Activated naive CD4-positive, alpha-beta T cell treated with anti-CD3 and anti-CD28 coated beads, Interleukin-2, amount 50 U/mL, for 72 hours (primary cell): ENCODE measurements at places on chromosomes 11 and 22. TPM values are rescaled to one million over a fixed set of nuclear protein-coding genes. Genes with fewer than 3 reads are reported as not detected.

DNA sequence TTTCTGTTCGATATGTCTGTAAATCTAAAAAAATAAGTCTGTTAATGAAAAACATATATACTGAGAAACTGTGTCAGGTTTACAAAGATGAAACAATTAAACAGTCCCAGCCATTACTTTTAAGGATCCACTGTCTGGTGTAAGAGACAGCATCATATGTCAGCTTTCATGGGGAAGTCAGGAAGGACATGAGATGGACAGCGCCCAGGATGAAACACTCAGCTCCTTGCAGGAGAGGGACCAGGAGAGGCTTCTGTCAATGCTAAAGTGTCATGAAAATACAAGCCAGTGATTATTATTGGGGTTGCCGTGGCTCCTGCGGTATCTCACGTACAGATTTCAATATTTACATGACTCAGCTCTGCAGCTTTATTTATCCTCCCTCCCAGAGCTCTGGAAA lies 1524.6 kb downstream of the TBC1D22A start:
- DNase-seq, result no peak

Gene OR52H1
- 0.23 TPM for total RNA-seq

GRCh38 chr11:66363805-66364535 lies 7.6 kb downstream of the SLC29A2 start:
- DNase-seq, result peak; percentile 92

Gene OR4C13
- total RNA-seq, result not detected

- no peak for DNase-seq
These were observed 17.4 kb downstream of the SGSM3 start for GRCh38 chr22:40387746-40388145.

Gene SCO2
- total RNA-seq, result 4.8 TPM

Gene CDC45
- total RNA-seq, result 99.7 TPM

DNA sequence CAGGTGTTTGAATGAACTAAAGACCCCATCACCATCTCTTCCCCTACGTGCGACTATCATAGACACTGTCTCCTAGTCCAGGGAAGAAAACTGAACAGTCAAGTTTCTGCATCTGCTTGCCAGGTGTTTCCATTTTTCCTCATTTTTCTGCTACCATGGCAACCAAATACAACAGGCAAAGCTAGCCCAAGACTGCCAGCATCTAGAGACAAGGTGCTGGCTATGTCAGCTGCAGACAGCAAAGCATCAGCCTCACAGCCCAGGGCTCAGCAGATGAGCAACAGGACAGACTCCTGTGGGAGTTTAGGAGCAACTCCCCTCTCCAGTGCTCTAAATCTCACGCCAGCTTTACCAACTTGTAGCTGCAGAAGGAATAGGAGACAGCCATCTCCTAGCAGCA lies 124.3 kb downstream of the C11orf58 start:
- no peak for DNase-seq

DNA sequence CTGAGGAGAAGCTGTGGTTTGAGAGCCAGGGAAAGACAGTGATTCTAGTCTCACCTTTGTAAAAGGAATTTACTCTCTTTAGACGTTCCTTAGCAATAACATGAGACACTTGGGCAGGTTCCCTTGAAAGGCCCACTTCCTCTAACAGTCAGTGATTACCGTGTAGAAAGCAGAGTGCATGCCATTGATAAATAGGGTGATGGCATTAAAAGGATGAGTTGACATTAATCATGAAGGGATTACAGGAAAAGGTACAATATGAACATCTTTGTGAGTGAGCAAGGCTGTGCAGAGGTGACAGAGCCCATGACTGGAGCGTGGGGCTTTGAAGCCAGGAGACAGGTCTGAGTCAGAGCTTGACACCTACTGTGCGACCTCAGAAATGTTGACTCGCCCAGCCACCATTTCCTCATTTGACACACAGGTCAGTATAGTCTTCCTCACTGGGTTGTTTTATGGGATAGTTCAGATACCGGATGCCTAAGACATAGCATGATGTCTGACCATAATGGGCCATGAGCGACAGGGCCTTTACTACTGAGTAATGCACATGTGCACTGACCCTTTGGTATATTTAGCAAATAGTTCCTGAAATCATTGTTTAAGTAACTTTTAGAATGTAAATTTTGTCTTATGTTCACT lies 341.7 kb upstream of the MTNR1B start:
- DNase-seq, result no peak
